ENCODE measurements at places on chromosomes 12 and 14.

- no peak for DNase-seq
These were observed 994.4 kb upstream of the SEL1L start for GRCh38 chr14:82528016-82528415.

DNA sequence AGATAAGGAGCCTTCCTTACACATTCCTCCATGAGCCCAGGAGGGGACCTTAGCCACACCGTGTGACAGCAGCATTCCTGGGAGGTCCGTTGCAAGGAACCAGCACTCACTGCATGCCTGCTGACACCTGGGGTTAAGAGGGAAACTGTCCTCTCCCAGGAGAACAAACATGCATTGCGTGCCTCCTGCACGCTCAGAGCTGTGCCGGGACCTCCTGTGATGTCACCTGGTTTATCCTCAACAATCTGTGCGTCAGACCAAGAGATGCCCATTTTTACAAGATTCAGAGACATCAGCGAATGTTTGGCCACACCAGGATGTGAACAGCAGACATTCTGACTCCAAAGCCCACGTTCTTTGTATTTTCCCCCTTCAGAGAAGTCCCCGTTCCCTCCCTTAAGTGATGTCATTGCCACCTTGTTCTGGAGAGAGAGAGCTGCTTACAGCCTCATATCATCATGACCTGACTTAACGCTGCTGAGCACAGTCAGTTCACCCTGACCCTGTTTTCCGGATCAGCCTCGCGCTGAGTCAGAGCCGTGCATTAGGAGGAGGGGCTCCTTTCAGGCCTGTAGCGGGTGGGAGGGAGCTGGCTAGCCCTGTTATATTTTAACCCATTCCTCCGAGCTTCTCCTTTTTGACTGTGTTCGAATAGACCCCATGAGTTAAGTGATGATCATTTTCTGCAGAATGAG, 36.2 kb downstream of the TMEM120B start:
- DNase-seq, result peak; percentile 86

DNA sequence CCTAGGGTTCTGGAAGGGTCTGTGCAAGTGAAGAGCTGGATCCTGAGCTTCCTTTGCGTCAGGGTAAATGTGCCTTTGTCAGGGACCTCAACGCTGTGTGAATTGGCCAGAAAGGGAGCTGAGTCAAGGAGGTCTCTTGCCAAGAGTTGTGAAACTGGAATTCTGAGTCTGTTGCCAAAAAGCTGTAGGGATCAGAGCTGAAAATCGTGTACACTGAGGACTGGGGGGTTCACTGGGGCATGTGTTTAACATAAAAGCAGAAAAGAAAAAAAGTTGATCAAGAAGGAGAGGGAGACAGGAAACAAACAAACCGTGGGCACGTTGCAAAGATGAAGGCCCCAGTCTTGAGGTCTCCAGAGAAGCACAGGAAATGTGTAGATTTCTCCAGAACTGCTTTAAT, 1081.5 kb downstream of the VRK1 start:
- DNase-seq, result peak; percentile 67

- DNase-seq, result peak; percentile 77
These were observed at the start of gene ACIN1 for GRCh38 chr14:23094666-23095195. ACIN1 (minus strand) TSS chr14:23095136; CDS start chr14:23095112, 24 bp downstream.

Data from astrocyte (in vitro differentiated cells and primary cell).